Hepatocyte (in vitro differentiated cells): ENCODE measurements at places on chromosomes 3 and 15. TPM values are rescaled to one million over a fixed set of nuclear protein-coding genes. Genes with fewer than 3 reads are reported as not detected.

DNA sequence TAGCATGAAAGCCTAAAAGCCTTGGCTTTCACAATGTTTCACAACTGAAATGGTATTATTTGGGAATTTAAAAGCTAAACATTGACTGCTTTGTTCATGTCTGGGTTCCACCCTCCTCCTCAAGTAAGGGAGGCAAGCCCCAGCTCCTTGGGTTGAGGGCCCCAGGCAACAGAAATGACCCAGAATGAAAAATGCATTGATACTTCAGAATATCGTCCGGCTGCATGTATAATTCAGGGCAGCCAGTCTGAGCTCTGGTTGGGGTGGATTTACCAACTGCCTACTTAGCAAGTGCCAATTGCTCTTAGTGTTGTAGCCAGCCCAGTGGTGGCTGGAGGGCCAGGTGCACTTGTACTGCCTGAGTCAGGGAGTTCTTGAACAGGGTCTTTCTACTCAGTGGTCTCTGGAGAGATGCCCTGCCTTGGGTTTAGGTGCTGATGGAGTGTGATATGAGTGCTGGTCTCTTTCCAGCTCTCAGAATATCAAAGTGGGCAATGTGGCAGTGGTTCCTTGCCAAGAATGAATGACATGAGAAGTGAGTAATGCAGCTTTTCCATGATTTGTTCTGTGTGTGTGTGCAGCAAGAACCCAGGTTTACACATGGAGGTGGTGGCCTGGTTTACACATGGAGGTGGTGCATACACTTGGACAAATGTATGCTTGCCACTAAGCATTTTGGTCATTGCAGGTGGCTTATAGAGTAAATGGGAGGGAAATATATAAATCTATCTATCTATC lies 40.9 kb upstream of the ADAMTSL3 start:
- no peak overlapping the region for H3K27ac ChIP-seq
- DNase-seq: no peak
- no peaks in the 10 kb centered on the region for H3K4me1 ChIP-seq
- H3K36me3 ChIP-seq: no peaks in the 10 kb centered on the region

DNA sequence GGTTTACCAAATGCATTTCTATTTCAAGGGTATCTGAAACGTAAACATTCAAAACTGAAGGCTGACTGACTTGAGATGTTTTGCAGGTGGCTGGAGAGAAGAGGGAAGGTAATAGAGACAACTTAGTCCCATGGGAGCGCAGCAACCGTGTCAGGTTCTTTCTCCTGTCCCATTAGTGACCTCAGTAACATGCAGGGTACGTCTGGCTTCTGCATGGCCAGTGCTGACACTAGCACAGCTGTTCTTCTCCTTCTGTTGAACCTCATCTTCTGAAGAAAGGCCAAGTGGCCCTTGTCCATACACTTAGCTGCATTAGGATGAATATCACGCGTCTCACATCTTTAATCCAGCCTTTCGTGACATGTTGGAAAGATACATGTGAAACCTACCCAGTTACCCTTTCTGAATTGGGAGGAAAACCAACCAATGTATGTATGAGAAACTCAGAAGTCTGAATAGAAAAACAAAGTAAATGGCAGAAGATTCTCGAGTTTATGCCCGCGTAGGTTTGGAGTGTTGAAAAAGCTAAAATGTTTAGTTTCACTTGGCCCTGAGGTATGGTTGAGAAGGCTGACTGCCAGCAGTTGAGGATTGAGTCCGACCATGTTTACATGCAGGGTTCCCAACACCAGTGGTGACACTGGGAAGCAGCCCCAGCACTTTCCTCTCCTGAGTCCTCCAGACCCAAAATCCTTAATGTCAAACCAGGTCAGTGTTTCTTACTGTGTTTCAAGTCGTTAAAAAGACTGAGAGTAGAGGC lies 10.3 kb downstream of the NCBP2 start:
- H3K4me3 ChIP-seq: no peak overlapping the region
- H3K36me3 ChIP-seq: no peaks in the 10 kb centered on the region
- no peaks in the 10 kb centered on the region for H3K4me1 ChIP-seq
- H3K27ac ChIP-seq: no peak overlapping the region

GRCh38 chr3:115659253-115660220 lies 36.2 kb downstream of the GAP43 start:
- peak overlapping the region; percentile 94 for H3K27ac ChIP-seq
- H3K27me3 ChIP-seq: no peaks in the 10 kb centered on the region
- H3K4me3 ChIP-seq: peak overlapping the region; percentile 37

DNA sequence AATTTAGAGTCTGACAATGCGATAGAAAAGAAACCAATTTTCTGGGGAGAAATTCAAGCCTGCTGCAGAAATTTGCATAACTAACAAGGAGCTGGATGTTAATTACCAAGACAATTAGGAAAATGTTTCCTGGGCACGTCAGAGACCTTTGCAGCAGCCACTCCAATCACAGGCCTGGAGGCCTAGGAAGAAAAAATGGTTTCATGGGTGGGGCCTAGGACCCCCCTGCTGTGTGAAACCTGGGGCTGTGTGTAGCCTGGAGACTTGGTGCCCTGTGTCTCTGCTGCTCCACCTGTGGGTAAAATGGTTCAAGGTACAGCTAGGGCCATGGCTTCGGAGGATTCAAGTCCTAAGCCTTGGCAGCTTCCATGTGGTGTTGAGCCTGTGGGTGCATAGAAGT lies 837.9 kb downstream of the OTOL1 start:
- no peak for DNase-seq
- H3K4me3 ChIP-seq: no peak overlapping the region
- no peaks in the 10 kb centered on the region for H3K36me3 ChIP-seq
- no peak overlapping the region for H3K27ac ChIP-seq

Gene NOX5
- 0.13 TPM in 1 of 2 replicates, not detected in the other for total RNA-seq

- H3K4me3 ChIP-seq: no peak overlapping the region
- DNase-seq: no peak
- H3K27ac ChIP-seq: no peak overlapping the region
- peaks cover 29% of the 10 kb centered on the region for H3K27me3 ChIP-seq
Measured at GRCh38 chr15:73748730-73749129, 4.4 kb downstream of the INSYN1 start.

DNA sequence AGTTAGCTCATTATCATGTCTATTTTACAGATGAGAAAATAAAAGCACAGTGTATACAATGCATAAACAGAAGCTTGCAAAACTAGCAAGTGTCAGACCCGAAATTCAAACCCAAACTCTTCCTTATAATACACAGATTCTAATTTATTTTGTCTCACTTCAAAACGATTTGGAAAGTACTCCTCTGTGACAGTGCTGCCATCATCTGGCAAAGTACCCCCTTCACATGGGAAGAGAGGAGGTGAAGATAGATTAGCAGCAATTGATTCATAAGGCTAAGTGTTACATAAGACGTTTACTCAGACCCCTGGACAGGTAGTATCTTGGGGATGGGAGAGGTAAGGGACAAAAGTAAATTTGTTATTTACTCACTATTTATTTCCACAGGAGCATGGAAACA lies 744.0 kb upstream of the SGO1 start:
- H3K27ac ChIP-seq: no peak overlapping the region
- no peaks in the 10 kb centered on the region for H3K27me3 ChIP-seq
- peak; percentile 19 for DNase-seq
- no peak overlapping the region for H3K4me3 ChIP-seq
- no peaks in the 10 kb centered on the region for H3K4me1 ChIP-seq
- no peaks in the 10 kb centered on the region for H3K36me3 ChIP-seq

GRCh38 chr3:112569265-112569664 lies 7.4 kb downstream of the SLC35A5 start:
- no peak overlapping the region for H3K27ac ChIP-seq
- H3K36me3 ChIP-seq: no peaks in the 10 kb centered on the region
- no peaks in the 10 kb centered on the region for H3K27me3 ChIP-seq
- DNase-seq: no peak

DNA sequence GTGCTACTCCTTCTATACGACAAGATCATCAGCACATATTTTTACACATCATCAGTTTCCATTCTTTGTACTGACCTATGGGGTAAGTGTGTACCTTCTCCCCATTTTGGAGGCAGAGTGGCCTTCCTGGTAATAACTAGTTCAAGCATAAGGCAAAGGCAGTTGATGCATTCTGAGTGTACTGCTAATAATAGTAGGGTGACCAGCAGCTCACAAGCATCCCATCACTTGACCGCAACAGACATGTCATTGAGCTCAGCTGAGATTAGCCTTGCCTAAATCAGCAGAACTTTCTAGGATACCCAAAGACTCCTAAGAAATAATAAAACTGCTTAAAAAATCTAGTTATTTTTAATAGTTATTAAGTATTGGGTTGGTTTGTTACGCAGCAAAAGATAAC lies 329.8 kb upstream of the FRG2C start:
- no peaks in the 10 kb centered on the region for H3K27me3 ChIP-seq
- DNase-seq: no peak
- H3K4me1 ChIP-seq: peaks cover 7% of the 10 kb centered on the region
- H3K36me3 ChIP-seq: no peaks in the 10 kb centered on the region
- H3K27ac ChIP-seq: no peak overlapping the region

Gene CPN2
- total RNA-seq: 3.3 and 3.5 TPM in 2 replicates

GRCh38 chr3:8325306-8325705 lies 176.3 kb upstream of the LMCD1 start:
- no peaks in the 10 kb centered on the region for H3K36me3 ChIP-seq
- no peak for DNase-seq
- no peak overlapping the region for H3K27ac ChIP-seq
- H3K27me3 ChIP-seq: no peaks in the 10 kb centered on the region

Gene FANCD2OS
- total RNA-seq: not detected in 2 replicates

Gene FAM107A
- total RNA-seq: 0.24 and 0.93 TPM in 2 replicates

Gene TRH
- total RNA-seq: not detected in 2 replicates

GRCh38 chr3:189512039-189512438 lies 119.2 kb upstream of the TP63 start:
- no peaks in the 10 kb centered on the region for H3K27me3 ChIP-seq
- peak overlapping the region; percentile 79 for H3K27ac ChIP-seq
- no peaks in the 10 kb centered on the region for H3K4me1 ChIP-seq
- DNase-seq: no peak
- H3K36me3 ChIP-seq: no peaks in the 10 kb centered on the region

DNA sequence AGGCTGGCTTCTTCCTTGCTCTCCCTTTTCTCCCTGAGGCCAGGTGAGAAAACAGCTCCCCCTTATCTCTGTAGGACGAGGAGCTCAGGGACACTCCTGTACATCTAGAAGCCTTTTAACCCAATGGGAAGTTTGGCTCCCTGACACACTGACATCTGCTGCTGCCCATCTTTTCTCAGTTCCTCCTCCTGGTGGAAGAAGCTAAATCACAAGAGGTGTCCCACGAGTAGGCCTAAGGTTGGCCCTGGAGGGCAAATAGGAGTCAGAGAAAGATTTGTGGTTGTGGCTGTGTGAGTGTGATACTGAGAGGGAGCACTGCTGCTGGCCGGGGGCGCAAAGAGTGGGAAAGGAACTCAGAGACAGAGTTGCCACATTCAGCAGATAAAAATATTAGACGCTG lies 49.5 kb downstream of the ARHGAP31 start:
- H3K27me3 ChIP-seq: no peaks in the 10 kb centered on the region
- no peak for DNase-seq
- no peak overlapping the region for H3K4me3 ChIP-seq
- no peaks in the 10 kb centered on the region for H3K36me3 ChIP-seq
- peaks cover 7% of the 10 kb centered on the region for H3K4me1 ChIP-seq

- no peak overlapping the region for H3K27ac ChIP-seq
- H3K4me3 ChIP-seq: no peak overlapping the region
- no peaks in the 10 kb centered on the region for H3K36me3 ChIP-seq
- DNase-seq: no peak
- no peaks in the 10 kb centered on the region for H3K27me3 ChIP-seq
Measured at GRCh38 chr3:17995769-17996168, 253.3 kb upstream of the TBC1D5 start.

DNA sequence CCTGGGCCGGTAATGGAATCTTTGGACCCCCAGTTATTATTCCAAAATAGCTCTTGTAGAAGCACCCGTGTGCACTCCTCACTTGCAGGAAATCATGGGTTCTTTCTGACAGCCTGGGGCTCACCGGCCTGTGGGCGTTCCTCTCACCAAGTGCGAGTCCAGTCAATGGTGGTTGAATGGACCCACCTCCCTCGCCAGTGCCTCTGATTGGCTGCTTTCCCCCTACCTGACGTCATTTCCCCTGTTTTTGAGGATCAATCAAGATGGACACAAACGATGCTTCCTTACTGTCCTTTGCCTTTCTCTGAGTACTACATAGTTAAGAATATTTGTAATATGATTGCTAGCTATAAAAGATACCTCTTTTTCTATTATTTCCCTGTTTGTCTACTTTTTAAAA lies 18.1 kb downstream of the MOBP start:
- no peaks in the 10 kb centered on the region for H3K27me3 ChIP-seq
- no peak overlapping the region for H3K4me3 ChIP-seq
- H3K36me3 ChIP-seq: no peaks in the 10 kb centered on the region
- no peaks in the 10 kb centered on the region for H3K4me1 ChIP-seq
- no peak for DNase-seq
- H3K27ac ChIP-seq: no peak overlapping the region

Gene CLDN18
- total RNA-seq: 73.0 and 91.5 TPM in 2 replicates

Gene ZBTB38
- total RNA-seq: 122 and 140 TPM in 2 replicates

Gene STAB1
- total RNA-seq: 4.0 and 4.6 TPM in 2 replicates

GRCh38 chr3:9254764-9255163 lies 5.3 kb upstream of the SRGAP3 start:
- peaks cover 6% of the 10 kb centered on the region for H3K4me1 ChIP-seq
- DNase-seq: no peak
- H3K27me3 ChIP-seq: no peaks in the 10 kb centered on the region
- no peak overlapping the region for H3K27ac ChIP-seq
- H3K4me3 ChIP-seq: no peak overlapping the region
- no peaks in the 10 kb centered on the region for H3K36me3 ChIP-seq

Gene KY
- 0.76 and 1.6 TPM in 2 replicates for total RNA-seq

DNA sequence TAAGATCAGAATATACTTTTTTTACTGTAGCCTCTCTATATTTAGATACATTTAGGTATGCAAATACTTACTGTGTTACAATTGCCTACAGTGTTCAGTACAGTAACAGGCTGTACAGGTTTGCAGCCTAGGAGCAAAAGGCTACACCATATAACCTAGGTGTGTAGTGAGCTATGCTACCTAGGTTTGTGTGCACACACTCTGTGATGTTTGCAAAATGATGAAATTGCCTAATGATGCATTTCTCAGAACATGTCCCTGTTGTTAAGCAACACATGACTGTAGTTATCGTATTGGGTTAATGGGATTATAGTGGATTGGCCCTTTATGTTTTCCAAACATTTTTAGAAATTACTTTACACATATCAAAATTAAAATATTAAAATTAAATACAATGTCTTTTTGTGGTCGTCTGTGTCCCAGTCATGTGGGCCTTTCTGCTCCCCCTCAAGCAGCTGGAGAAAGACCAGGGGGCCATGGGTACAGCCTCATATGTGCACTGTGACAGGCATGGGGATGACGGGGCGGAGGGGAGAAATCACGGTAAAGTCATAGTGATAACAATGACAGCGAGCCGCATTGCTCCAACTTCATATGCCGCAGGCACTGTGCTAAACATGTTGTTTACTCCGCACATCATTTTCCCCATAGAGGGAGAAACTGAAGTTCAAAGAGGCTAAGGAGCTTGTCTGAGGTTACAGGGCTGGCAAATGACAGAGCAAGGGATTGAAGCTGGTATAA lies 27.4 kb upstream of the PLA2G4E start:
- no peak for DNase-seq
- no peak overlapping the region for H3K27ac ChIP-seq
- peaks cover 15% of the 10 kb centered on the region for H3K4me1 ChIP-seq
- no peaks in the 10 kb centered on the region for H3K27me3 ChIP-seq
- no peak overlapping the region for H3K4me3 ChIP-seq

- H3K4me3 ChIP-seq: no peak overlapping the region
- H3K27me3 ChIP-seq: no peaks in the 10 kb centered on the region
- H3K4me1 ChIP-seq: no peaks in the 10 kb centered on the region
- no peak overlapping the region for H3K27ac ChIP-seq
- no peaks in the 10 kb centered on the region for H3K36me3 ChIP-seq
Measured at GRCh38 chr3:138873471-138874278, 38.9 kb upstream of the PIK3CB start.

GRCh38 chr15:59366333-59367021 lies 6.2 kb downstream of the MYO1E start:
- H3K4me1 ChIP-seq: peaks cover 4% of the 10 kb centered on the region
- no peak overlapping the region for H3K4me3 ChIP-seq
- H3K27ac ChIP-seq: peak overlapping the region; percentile 29
- H3K36me3 ChIP-seq: no peaks in the 10 kb centered on the region
- H3K27me3 ChIP-seq: no peaks in the 10 kb centered on the region
